C1 segment of cervical spinal cord (tissue), 14 donors: ENCODE measurements at places on chromosomes 5 and 9.

DNA sequence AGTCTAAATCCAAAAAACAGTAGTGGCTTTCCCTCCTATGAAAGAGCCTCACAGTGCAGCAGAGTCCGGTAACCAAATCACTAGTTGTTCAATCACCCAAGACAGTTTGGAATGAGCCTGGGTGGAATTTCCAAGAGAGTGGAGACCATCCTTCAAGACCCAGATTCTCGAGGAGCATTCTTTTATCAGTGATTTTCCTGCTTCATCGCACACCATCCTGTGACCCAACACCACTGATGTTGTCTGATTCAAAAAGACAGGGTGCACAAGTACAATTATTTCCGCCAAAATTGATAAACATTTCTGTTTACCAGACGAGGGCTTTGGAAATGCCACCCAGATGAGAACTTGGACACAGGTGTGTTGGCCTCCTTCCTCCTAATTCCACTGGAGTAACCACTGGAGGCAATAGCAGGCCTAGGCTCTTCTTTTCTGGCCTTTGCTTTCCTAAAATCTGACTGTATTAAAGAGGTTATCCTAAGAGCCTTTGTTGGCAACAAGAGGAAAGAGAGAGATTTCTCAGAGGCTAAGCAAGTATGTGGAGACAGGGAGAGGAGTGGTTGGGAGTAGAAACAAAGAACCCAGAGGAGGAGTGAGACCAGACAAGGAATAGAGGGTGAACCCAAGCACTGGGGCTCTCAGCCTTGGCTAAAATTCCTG lies 56.3 kb upstream of the S1PR3 start:
- DNase-seq, result no peak

- no peak for DNase-seq
Observed at GRCh38 chr5:62649476-62650113, 71.0 kb downstream of the LRRC70 start.

GRCh38 chr5:132089363-132089762 lies 15.8 kb downstream of the CSF2 start:
- no peak for DNase-seq

- no peak for DNase-seq
Observed at GRCh38 chr9:38208206-38208901, 139.3 kb upstream of the SHB start.

DNA sequence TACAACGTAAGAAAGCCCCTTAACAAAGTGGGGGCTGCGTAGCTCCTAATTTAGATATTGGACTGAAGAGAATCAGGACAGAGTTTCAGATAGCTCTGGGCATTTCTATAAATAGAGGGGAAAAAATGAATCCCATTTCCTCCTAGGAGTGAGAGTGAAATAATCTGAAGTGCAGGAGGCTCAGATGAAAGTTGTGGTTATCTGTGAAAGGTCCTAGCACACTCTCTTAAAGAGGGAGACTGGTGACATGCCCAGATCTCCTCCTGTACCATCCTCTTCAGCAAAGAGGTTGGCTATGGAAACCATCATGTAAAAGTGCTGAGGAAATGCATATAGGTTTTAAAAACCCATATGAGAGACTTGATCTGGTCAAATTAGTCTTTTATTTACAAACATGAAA lies 143.4 kb downstream of the GABRB2 start:
- DNase-seq, result no peak

- no peak for DNase-seq
Observed at GRCh38 chr5:165305596-165305995, 1800.2 kb downstream of the MAT2B start.

DNA sequence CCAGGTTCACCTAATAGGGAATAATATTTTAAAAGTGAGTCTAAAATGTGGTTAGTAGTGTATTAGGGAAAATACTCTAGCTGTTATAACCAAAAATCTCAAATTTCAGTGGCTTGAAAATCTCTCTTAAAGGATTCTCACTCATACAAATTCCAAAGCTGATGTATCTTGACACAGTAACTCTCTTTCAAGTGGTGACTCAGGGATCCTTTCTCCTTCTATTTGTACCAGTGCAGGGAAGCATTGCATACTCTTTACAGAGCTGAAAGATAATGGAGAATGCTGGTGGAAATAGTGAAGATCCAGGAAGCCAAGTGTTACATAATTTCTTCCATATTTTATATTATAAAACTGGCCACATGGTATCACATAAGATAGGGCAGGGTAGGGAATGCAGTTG lies 560.2 kb upstream of the CDH9 start:
- no peak for DNase-seq
